Natural killer cell (primary cell): ENCODE measurements at places on chromosomes 13 and 19. TPM values are rescaled to one million over a fixed set of nuclear protein-coding genes. Genes with fewer than 3 reads are reported as not detected.

DNA sequence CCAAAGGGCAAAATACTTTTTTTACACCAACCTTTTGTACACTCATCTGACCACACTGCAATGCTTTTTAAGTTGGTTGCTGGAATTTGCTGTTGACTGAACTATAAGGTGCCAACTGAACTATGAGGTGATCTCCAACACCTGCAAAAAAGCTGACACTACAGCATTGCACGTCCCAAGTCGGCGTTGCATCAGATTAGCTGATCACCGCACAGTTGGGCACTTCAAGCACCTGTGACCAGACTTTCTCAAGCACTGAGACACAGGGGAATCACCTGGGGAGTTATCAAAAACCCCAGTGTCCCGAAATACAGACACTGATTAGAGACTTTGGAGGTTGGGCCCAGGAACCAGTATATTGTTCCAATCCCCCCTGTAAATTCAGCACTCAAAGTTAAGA is 1.1 kb downstream of the NLRP11 start:
- DNase-seq = no peak

The KIR3DL1 gene
- total RNA-seq = 97.1 TPM

DNA sequence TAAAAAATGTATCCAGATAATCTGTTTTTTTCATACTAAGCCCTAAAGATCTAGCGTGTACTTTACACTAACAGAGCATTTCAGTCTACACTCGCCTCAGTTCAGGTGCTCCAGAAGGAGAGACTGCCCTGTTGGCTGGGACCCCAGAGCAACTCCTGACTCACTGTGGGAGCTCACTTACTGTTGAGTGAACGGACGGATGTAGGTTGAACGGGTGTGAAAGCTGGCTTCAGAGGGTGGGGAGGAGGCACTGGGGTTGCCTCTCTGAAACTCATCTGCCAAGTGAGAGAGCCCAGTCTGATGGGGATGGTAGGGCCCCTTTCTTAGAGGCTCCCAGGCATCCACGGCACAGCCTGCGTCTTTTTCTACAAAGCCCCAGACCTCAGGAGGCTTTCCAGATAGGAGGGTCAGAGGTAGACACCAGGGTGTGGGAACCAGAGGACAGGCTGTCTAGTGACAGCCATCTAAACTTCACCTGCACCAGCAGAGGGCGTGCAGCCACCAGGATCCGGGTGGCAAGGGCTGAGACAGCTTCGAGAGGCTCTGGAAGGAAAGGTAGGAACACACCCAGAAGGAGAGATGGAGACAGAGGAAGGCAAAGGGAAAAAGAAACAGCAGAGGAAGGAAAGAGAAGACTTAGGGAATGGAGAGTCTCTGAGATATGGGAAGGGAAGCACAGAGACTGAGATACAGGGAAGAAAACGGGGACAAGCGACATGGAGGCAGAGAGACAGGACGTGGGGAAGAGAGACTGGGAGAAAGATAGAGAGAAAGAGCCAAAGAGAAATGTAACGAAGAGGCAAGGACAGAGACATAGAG is 3.7 kb downstream of the KASH5 start:
- DNase-seq = peak; percentile 57

The SLC17A7 gene
- not detected for total RNA-seq

The LRRC4B gene
- total RNA-seq = not detected

DNA sequence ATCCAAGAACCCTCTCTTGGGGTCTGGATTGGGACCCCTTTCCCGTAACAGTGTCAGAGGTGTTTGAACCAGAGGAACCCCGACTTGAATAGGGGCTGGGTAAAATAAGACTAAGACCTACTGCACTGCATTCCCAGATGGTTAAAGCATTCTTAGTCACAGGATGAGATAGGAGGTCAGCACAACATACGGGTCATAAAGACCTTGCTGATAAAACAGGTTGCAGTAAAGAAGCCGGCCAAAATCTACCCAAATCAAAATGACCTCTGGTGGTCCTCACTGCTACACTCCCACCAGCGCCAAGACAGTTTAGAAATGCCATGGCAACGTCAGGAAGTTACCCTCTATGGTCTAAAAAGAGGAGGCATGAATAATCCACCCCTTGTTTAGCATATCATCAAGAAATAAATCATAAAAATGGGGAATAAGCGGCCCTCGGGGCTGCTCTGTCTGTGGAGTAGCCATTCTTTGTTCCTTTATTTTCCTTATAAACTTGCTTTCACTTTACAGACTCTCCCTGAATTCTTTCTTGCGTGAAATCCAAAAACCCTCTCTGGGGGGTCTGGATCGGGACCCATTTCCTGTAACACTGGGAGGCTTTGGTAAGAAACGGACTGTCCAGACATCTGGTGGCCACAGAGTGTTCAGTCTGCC is 4.4 kb upstream of the SIN3B start:
- no peak for DNase-seq

The KLK15 gene
- not detected for total RNA-seq

DNA sequence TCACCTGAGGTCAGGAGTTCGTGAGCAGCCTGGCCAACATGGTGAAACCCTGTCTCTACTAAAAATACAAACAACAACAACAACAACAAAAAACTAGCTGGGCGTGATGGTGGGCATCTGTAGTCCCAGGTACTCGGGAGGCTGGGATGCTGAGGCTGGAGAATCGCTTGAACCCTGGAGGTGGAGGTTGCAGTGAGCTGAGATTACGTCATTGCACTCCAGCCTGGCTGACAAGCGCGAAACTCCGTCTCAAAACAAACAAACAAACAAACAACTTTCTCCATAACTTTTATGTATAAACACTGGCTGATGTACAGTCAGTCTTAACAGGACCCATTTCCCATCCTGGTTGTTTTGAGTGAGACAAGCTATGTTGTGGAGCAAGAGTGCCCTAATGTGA is 5.8 kb upstream of the CYP4F8 start:
- no peak for DNase-seq

- DNase-seq = no peak
Measured at GRCh38 chr13:36831291-36831690, 12.3 kb downstream of the RFXAP start.

The PRR20B gene
- total RNA-seq = not detected

The ZNF284 gene
- total RNA-seq = 3.2 TPM
